ENCODE measurements at places on chromosomes 11 and 22.
A peak's percentile ranks its signal among the peaks of the same experiment; 100 is the strongest.

- DNase-seq = no peak
Measured at GRCh38 chr22:30780026-30780425, 85.4 kb downstream of the OSBP2 start.

- DNase-seq = no peak
Measured at GRCh38 chr11:3914805-3915204, 59.3 kb downstream of the STIM1 start.

GRCh38 chr22:46454504-46455269, 82.7 kb downstream of the CELSR1 start:
- DNase-seq = no peak

DNA sequence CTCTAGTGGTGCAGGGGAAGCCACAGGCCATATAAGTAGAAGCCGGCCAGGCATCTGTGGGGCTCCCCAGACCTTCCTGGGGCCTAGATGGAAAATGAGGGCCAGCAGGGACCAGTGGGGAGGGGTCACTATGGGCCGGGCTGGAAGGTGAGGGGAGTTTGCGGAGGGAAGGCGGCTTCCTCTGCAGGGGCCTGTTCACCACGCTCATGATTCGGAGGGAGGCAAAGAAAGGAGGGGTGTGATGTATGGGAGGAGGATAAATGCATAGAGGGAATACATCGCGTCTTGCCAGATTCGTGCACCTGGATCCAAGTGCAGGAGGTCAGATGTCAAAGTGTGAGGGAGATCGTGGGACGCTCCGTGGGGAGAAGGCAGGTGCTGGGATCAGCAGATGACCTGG, 6.9 kb downstream of the SLC16A8 start:
- no peak for DNase-seq

DNA sequence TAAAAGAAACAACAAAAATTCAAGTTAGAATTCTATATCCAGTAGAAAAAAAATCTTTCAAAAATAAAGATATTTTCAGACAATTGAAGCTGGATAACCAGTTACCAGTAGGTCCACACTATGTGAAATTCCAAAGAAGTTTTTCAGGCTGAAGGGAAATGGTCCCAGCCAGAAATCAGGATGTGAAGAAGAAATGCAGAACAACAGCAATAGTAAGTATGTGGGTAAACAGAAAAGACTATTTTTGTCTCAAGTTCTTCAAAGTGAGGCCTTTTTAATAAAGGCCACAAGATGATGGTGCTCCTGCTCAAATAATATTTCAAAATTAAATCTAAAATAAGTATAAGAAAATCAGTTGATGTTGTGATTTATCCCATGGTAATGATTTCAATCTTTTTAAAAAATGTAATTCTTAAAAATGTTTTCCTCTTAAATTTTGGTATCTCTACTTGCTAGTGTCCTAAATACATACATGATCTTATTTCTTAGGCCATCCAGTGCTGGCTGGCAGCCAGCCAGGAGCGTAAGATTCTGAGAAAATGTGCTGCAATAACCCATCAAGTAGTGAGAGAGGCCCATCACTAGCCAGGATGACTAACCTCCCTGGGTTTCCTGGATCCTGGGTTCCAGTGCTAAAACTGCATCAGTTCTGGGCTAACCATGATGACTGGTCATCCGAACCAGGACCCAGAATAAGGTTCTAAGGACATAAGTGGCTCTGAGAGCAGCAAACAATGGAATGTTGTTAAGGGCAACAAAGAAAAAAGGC, 15.6 kb upstream of the UCP3 start:
- DNase-seq = no peak

- DNase-seq = no peak
Measured at GRCh38 chr11:88105951-88106350, 69.3 kb downstream of the RAB38 start.

DNA sequence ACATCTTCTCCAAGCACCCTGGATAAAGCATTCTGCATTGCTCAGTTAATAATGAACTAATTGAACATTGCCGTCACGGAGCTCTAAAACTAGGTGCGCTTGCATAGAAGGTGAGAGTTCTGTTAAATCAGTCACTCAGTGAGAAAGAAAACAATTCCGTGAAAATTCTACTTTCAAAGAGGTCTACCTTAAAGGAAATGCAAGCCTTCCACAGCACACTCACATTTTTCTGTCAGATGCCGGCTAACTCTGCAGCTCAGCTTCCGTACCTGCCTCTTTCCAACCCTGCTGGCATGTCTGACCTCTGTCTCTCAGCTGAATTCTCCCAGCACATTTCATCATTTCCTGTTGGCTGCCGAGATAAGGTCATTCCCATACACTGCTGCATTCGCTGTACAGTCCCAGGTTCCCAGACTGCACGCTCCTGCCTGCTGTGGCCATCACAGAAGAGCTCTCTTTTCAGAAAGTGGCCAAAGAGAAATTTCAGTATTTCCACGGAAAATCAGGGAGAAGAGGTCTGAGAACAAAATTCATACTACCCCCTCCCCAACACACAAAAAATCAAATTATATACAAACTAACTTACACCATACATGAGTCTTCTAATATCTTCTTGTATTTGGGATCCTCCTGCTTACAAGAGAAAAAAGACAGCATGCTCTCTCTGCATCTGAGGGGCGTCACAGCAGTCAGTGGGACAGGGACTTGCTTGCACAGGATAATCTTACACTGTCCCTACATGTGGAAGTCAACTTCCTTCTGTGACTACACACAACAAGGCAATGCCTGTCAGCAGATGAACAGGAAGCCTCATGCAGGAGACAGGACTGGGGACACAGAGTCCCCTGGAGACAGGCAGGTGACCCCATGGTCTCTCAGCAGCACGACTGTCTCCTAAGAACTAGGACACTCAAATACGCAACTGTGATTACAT, 55.1 kb downstream of the PACSIN2 start:
- DNase-seq = no peak

GRCh38 chr22:17637490-17638181, 921 bp upstream of the BCL2L13 start:
- no peak for DNase-seq

- no peak for DNase-seq
Measured at GRCh38 chr11:1281974-1282365, 27.5 kb downstream of the TOLLIP start.

GRCh38 chr22:21752276-21752675, 16.7 kb upstream of the YPEL1 start:
- no peak for DNase-seq

DNA sequence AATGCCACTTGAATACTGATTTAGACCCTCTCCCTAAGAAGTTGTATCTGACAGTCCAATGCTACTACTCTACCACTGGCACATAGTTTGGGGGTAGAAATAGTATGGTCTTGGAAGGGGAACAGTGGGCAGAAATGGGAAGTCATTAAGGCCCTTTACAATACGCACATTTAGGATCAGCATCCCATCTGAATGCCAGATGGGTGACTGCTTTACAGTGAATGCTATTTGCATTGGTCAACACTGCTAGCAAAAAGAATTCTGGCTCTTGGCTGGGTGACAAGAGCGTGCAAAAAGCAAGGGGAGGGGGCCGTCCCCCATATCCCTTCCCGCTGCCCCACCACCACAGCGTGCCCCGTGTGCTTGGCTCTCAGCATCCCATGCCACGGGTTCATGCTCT, 104.7 kb upstream of the BID start:
- DNase-seq = no peak

- DNase-seq = peak; percentile 88
Measured at GRCh38 chr11:110429731-110430266, at the start of gene FDX1. TSS of gene FDX1 (plus strand) at chr11:110429948. CDS start at chr11:110430121, 173 bp downstream.

DNA sequence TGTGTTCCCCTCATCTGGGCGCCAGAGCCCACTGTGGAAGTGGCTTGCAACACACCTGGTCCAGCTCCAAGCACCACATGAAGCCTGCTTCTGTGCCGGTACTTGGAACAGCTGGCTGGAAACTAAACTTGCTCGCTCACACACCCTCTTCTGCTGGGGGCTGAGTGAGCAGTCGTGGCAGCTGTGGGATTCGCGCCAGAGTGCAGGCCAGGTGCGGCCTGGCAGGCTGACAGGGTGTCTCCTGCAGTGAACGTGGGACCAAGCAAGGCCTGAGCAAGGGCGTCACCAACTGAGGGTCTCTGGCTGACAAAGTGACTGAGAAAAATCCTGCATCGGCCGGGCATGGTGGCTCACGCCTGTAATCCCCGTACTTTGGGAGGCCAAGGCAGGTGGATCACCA, 15.2 kb downstream of the SMC1B start:
- no peak for DNase-seq

DNA sequence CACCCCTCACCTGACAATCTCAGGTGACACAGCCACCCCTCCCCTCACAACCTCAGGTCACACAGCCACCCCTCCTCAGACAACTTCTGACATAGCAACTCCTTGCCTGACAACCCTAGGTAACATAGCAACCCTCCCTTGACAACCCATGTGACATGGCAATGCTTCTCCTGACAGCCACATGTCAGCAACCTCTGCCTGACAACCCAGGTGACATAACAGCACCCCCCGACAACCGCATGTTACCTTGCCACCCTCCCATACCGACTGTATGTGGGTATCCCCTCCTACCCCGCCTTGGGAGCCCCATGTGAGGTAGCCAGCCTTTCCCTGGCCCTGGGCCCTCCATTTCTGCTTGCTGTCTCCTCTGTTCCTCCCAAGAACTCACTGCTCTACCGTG, 77.7 kb upstream of the B3GAT1 start:
- no peak for DNase-seq

DNA sequence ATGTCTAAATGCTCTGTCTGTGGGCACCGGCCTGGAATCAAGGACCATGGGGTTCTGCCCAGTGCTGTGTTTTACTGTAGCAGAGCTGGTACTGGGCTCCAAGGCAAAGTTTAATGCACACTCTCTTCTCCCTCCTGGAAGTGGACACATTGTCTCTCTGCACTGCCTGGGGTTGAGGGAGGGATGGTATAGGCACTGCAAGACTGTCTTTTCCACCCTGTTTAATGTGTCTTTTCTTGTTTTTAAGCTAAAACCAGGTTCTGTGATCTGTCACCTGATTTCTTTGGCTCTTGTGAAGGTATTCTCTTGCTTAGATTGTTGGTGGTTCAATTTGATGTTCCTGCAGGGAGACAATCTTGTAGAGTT, 109.3 kb upstream of the SERPIND1 start:
- no peak for DNase-seq

DNA sequence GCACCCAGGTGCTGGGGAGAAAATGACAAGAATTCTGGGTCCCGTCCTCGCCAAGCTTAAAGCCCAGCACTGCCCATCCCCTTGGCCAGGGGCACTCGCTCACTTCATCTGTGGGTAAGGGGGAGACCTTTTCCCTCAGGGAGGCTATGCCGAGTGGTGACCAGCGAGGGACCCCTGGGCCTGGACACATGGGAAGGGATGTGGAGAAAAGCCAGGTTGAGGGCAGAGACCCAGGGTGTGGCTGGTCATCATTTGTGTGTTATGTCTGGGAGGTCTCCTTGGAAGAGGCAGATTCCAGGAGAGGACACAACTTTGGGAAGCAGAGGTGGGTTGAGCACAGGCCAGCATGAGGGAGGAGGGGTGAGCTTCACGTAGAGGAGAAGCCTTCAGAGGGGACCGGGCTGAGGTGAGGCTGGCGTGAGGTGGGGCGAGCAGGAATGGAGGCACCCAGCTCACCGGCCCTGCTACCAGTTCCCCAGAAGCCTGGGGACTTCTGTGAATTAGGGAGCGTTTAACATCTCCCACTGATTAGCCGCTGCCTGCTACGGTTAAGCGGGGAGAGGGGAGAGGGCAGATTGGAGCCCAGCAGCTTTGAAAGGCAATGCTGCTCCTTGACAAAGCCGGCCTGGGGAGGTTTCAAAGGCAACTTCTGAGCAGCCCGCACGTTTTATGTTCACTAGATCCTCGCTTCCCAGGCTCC, 25.8 kb upstream of the NECTIN1 start:
- no peak for DNase-seq

DNA sequence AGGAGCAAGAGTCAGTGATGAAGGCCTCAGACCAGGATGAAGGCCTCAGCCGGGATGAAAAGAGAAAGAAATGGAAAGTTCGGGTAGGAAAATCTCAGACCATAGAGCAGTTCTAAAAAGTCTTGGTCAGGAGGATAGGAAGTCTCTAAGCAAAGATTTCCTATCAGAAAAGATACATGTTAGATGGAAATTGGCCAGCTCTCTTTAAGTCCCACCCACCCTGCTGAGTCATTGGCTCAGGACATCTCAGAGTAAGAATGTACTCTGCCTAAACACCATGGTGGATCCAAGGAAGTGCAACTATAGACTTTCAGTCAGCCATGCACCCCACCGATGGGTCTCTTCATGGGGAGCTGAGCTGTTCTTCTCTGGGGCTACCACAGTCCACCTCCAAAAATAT, 4.4 kb downstream of the OR8B3 start:
- DNase-seq = no peak

DNA sequence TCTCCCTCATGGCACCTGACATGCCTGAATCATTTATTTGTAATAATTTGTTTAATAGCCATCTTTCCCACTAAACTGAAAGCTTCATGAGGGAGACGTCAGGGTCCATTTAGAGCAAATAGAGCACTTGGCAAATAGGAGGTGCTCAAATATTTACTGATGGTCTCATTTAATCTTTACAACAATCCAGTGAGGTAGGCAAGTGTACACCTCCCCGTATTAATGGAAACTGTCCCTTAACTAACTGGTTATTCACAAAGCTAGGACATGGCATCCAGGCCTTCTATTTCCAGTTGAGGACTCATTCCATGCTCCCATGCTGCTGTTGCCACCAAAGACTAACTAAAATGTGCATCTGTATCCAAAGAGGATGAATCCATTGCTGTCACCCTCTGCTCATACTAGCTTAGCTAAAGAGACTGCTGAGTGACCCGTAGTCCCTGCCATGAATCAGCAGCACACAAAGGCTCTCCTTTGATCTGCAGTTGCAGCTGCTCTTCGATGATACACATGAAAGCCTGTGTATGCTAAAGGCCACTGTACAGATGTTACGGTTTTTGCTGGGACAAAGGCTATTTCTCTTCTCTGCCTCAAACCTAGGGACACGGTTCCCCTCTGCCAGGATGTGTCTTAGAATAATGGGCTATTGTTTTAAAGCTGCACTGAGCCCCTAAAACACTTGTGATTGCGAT, 82.6 kb downstream of the RAB30 start:
- DNase-seq = no peak

- DNase-seq = no peak
Measured at GRCh38 chr22:44752285-44753188, at the start of gene ARHGAP8. TSS of gene ARHGAP8 (plus strand) at chr22:44752575. CDS start at chr22:44786528, 33,953 bp downstream.

DNA sequence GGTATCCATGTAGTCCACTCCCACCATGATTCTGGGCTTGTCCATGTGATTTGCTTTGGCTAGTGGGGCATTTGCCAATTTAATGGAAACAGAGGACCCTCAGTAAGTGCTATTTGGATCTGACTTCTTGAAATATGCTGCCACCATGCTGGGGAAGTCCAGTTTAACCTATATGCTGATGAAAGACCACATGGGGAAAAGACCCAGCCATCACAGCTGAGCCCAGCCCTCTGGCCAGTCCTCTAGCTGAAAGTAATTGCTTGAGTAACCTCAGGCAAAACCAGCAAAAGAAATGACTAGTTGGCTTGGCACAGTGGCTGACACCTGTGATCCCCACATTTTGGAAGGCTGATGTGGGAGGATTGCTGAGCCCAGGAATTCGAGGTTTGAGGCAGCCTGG, 61.5 kb downstream of the ATG16L2 start:
- no peak for DNase-seq

- no peak for DNase-seq
Measured at GRCh38 chr11:80315200-80315599, 874.4 kb upstream of the TENM4 start.
